SJCRH30 (cell line): ENCODE measurements at places on chromosomes 12 and 14. TPM values are rescaled to one million over a fixed set of nuclear protein-coding genes. Genes with fewer than 3 reads are reported as not detected.
A peak's percentile ranks its signal among the peaks of the same experiment; 100 is the strongest.

DNA sequence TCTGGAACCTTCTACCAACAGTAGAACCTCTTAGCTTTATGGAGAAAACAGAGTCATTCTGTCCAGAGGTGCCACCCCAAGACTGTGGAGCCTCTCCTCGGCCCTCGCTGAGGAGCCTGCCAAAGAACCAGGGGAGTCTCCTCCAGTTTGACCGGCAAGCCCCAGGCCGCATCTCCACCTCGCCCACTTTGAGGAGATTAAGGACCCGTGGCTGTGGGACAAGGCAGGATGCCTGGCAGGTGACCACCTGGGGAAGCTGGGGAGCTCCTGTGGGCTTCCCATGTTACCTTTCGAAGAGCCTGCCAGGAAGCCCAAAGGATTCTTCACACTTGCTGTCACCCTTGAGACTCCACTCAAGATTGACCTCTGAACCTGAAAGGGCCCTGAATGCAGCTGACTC, 3.8 kb downstream of the PLEKHG7 start:
- no peak for DNase-seq
- no peak overlapping the region for H3K27ac ChIP-seq
- no peaks in the 10 kb centered on the region for H3K36me3 ChIP-seq
- H3K4me1 ChIP-seq = no peaks in the 10 kb centered on the region
- no peak overlapping the region for H3K4me3 ChIP-seq

GRCh38 chr12:20508359-20508758, 140.0 kb downstream of the PDE3A start:
- no peak for DNase-seq
- no peak overlapping the region for H3K27ac ChIP-seq
- no peaks in the 10 kb centered on the region for H3K4me1 ChIP-seq
- H3K4me3 ChIP-seq = no peak overlapping the region
- no peaks in the 10 kb centered on the region for H3K27me3 ChIP-seq
- no peaks in the 10 kb centered on the region for H3K36me3 ChIP-seq

- H3K4me3 ChIP-seq = no peak overlapping the region
- no peak overlapping the region for H3K27ac ChIP-seq
- H3K4me1 ChIP-seq = no peaks in the 10 kb centered on the region
- H3K27me3 ChIP-seq = no peaks in the 10 kb centered on the region
- no peaks in the 10 kb centered on the region for H3K36me3 ChIP-seq
- no peak for DNase-seq
Observed at GRCh38 chr12:43022838-43023237, 433.3 kb upstream of the PRICKLE1 start.

- H3K36me3 ChIP-seq = peaks cover 29% of the 10 kb centered on the region
- H3K4me1 ChIP-seq = peaks cover 4% of the 10 kb centered on the region
- no peaks in the 10 kb centered on the region for H3K27me3 ChIP-seq
- H3K27ac ChIP-seq = no peak overlapping the region
- H3K4me3 ChIP-seq = no peak overlapping the region
- no peak for DNase-seq
Observed at GRCh38 chr12:29552994-29553748, 55.7 kb upstream of the OVCH1 start.

GRCh38 chr12:65277994-65278575, 398 bp upstream of the MSRB3 start:
- H3K4me1 ChIP-seq = no peaks in the 10 kb centered on the region
- no peaks in the 10 kb centered on the region for H3K27me3 ChIP-seq
- H3K4me3 ChIP-seq = peak overlapping the region; percentile 94
- no peaks in the 10 kb centered on the region for H3K36me3 ChIP-seq

- H3K27ac ChIP-seq = no peak overlapping the region
- H3K4me1 ChIP-seq = peaks cover 29% of the 10 kb centered on the region
Observed at GRCh38 chr12:124759841-124760503, 103.7 kb downstream of the SCARB1 start.

DNA sequence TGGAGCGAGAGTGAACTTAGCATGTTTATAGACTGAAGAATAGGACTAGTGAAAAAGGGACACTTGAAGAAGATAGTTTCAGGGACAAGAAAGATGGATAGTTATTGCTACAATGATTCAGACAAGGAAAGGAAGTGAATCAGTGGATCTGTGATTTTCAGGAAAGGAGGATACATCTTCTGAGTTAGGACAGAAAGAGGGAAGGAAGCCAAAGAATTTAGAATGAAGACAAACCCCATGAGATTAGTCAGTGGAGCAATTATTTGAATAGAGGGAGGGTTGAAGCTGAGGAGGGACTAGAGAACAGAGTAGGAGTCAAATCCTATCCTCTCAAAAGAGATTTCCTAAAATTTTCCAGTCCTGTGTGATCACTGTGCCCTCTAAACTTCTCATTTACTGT, 282.7 kb downstream of the AKAP6 start:
- H3K36me3 ChIP-seq = no peaks in the 10 kb centered on the region
- peak; percentile 21 for DNase-seq
- H3K4me1 ChIP-seq = peaks cover 8% of the 10 kb centered on the region
- no peaks in the 10 kb centered on the region for H3K27me3 ChIP-seq

- H3K36me3 ChIP-seq = no peaks in the 10 kb centered on the region
- H3K4me3 ChIP-seq = no peak overlapping the region
- H3K27me3 ChIP-seq = no peaks in the 10 kb centered on the region
- H3K4me1 ChIP-seq = no peaks in the 10 kb centered on the region
Observed at GRCh38 chr14:51458563-51458955, 193.2 kb upstream of the FRMD6 start.

- DNase-seq = no peak
- no peaks in the 10 kb centered on the region for H3K36me3 ChIP-seq
- no peak overlapping the region for H3K4me3 ChIP-seq
- H3K27me3 ChIP-seq = peaks cover 12% of the 10 kb centered on the region; the same call in 1 of the 2 replicates
- no peak overlapping the region for H3K27ac ChIP-seq
Observed at GRCh38 chr14:36451310-36452065, 68.5 kb downstream of the NKX2-1 start.

DNA sequence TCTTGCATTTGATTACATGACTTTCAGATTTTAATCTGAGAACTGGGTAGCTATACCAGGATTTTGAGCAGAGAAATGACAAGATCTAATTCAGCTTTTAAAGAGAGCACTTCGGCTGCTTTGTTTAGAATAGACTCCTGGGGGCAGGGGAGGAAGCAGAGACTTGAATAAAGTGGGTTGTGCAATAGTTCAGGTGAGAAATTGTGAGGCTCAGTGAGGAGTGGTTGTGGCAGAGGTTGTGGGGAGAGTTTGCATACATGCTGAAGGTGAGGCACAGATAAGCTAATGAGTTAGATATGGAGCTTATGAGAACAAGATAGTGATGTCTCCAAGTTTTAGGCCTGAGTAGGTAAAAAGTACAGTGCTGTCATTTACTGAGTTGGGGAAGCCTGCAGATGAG, 281.4 kb downstream of the FLRT2 start:
- no peak overlapping the region for H3K27ac ChIP-seq
- no peaks in the 10 kb centered on the region for H3K27me3 ChIP-seq
- no peak overlapping the region for H3K4me3 ChIP-seq
- H3K36me3 ChIP-seq = no peaks in the 10 kb centered on the region

DNA sequence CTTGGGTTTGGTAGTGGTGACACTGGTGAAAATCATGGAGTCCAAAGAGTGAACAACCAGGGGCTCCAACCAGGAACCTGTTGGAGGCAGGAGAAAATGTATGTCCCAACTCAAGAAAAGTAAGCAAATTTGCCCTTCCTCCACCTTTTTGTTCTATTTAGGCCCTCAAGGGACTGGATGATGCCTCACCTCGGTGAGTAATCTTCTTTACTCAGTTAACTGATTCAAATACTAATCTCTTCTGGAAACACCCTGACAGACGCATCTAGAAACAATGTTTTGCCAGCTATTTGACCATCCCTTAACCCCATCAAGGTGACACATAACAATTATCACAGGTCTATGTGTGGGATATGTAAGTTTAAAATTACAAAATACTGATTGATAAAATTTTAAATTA, 272.4 kb upstream of the FOXG1 start:
- H3K4me3 ChIP-seq = no peak overlapping the region
- peak overlapping the region; percentile 60 for H3K27ac ChIP-seq
- H3K4me1 ChIP-seq = peaks cover 17% of the 10 kb centered on the region
- DNase-seq = no peak

- no peaks in the 10 kb centered on the region for H3K36me3 ChIP-seq
- peak within 1 kb of the TSS; percentile 85 for H3K27ac ChIP-seq
- peak; percentile 74 for DNase-seq
- H3K27me3 ChIP-seq = no peaks in the 10 kb centered on the region
- H3K4me1 ChIP-seq = peaks cover 5% of the 10 kb centered on the region; the same call in 1 of the 2 replicates
Observed at GRCh38 chr12:63844391-63845341, at the start of gene SRGAP1. SRGAP1 (plus strand) TSS chr12:63844700; CDS start chr12:63844817, 117 bp downstream.

- no peak overlapping the region for H3K27ac ChIP-seq
- H3K4me3 ChIP-seq = no peak overlapping the region
- no peak for DNase-seq
- H3K27me3 ChIP-seq = no peaks in the 10 kb centered on the region
- no peaks in the 10 kb centered on the region for H3K4me1 ChIP-seq
- no peaks in the 10 kb centered on the region for H3K36me3 ChIP-seq
Observed at GRCh38 chr12:92608151-92609091, 94.4 kb upstream of the PLEKHG7 start.

DNA sequence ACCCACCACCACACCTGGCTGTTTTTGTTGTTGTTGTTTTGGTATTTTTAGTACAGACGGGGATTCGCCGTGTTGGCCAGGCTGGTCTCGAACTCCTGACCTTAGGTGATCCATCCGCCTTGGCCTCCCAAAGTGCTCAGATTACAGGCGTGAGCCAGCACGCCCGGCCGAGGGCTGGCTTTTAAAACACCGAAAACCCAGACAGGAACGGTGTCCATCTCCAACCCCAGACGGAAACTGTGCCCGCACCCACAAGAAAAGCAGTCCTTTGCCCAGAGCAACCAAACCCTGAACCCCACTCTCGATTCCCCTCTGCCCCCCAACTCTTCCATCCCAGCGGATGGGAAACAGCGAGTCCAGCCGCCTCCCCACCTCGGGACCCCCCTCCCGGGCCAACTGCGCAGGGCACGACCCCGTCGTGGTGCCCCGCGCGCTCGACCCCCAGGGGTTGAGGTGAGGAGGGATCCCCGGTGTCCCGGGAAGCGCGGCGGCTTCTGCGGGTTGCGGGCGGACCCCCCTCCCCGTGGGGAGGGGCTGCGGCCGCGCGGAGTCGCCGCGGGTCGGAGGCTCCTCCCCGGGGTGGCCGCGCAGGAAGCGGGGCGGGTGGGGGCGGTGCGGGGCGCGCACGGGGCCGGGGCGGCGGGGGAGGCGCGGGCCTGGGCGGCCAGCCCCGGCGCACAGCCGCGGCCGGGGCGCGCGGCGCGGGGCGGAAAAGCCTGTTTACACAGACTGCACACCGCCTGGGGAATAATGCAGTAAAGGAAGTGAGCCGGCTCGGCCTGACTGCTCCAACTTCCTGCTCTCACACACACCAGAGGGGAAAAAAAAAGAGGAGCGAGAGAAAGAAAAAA, at the start of gene ELK3:
TSS of gene ELK3 (plus strand) at position 651 of the 851 bp plus-strand sequence.
- peaks cover 16% of the 10 kb centered on the region for H3K4me1 ChIP-seq
- no peaks in the 10 kb centered on the region for H3K27me3 ChIP-seq
- peak within 1 kb of the TSS; percentile 99 for H3K4me3 ChIP-seq
- H3K36me3 ChIP-seq = peaks cover 5% of the 10 kb centered on the region

- no peak for DNase-seq
- no peaks in the 10 kb centered on the region for H3K27me3 ChIP-seq
- H3K4me3 ChIP-seq = no peak overlapping the region
- H3K36me3 ChIP-seq = peaks cover 5% of the 10 kb centered on the region
- no peaks in the 10 kb centered on the region for H3K4me1 ChIP-seq
Observed at GRCh38 chr14:99441157-99441870, 39.3 kb downstream of the SETD3 start.

- no peak overlapping the region for H3K4me3 ChIP-seq
- no peak overlapping the region for H3K27ac ChIP-seq
- peaks cover 7% of the 10 kb centered on the region for H3K4me1 ChIP-seq
- peaks cover 2% of the 10 kb centered on the region for H3K36me3 ChIP-seq
- no peaks in the 10 kb centered on the region for H3K27me3 ChIP-seq
Observed at GRCh38 chr12:88544991-88545980, 35.0 kb downstream of the KITLG start.

GRCh38 chr14:100858838-100859220, 32.9 kb downstream of the MEG3 start:
- H3K4me3 ChIP-seq = no peak overlapping the region
- H3K27ac ChIP-seq = no peak overlapping the region
- no peaks in the 10 kb centered on the region for H3K4me1 ChIP-seq
- no peak for DNase-seq

DNA sequence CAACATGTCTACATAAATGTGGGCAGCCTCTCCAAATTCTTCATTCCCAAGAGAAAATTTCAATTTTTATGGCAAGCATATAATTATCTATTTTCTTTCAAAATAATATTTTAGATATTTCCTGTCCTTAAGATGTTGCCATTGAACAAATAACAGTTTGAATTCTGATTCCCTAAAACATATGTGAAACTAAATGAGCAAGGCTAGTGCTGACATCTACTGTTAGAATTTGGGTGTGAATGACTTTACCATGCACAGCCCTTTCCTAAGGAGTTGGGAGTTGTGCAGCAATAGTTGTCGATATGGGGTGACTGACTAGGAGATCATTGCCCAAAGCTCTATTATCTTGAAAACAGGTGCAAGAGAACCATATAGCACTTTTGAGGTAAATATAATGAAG, 108.2 kb upstream of the SLC38A4 start:
- DNase-seq = peak; percentile 26
- peaks cover 18% of the 10 kb centered on the region for H3K4me1 ChIP-seq
- H3K36me3 ChIP-seq = no peaks in the 10 kb centered on the region
- no peaks in the 10 kb centered on the region for H3K27me3 ChIP-seq

DNA sequence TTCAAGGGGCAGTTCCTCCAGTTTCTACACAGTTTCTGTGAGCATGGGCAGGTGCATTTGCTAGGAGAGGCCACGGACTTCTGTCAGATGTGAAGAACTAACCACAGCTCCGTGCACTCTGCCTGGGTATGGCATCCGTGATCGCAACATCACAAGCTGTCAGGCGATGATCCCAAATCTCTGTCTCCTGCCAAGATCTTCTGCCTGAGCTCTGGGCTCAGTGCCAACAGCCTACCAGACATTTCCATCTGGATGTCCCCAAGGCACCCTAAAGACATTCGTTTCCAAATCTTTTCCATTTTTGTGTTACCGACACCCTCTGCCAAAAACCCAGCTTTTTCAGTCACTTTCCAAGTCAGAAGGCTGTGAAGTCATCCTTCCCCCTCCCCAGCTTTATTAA, 292.1 kb downstream of the GLT1D1 start:
- no peak for DNase-seq
- no peaks in the 10 kb centered on the region for H3K27me3 ChIP-seq
- H3K4me1 ChIP-seq = no peaks in the 10 kb centered on the region
- no peaks in the 10 kb centered on the region for H3K36me3 ChIP-seq

PIK3C2G gene
- 0.04 TPM in 1 of 2 replicates, not detected in the other for total RNA-seq

RDH12 gene
- total RNA-seq = not detected in 2 replicates

RAB15 gene
- 17.6 and 21.6 TPM in 2 replicates for total RNA-seq

TRHDE gene
- 0.08 and 0.26 TPM in 2 replicates for total RNA-seq

SPTB gene
- 1.4 TPM in 2 replicates for total RNA-seq

BICDL1 gene
- 0.18 TPM in 1 of 2 replicates, not detected in the other for total RNA-seq

EIF2S1 gene
- total RNA-seq = 232 and 236 TPM in 2 replicates

COL2A1 gene
- 200 and 211 TPM in 2 replicates for total RNA-seq

VCPKMT gene
- total RNA-seq = 7.8 and 11.6 TPM in 2 replicates
